ENCODE measurements at places on chromosomes 16 and 17. TPM values are rescaled to one million over a fixed set of nuclear protein-coding genes. Genes with fewer than 3 reads are reported as not detected.
A peak's percentile ranks its signal among the peaks of the same experiment; 100 is the strongest.

PNMT gene
- 593 TPM for polyA plus RNA-seq

CD300LF gene
- polyA plus RNA-seq, result 6.3 TPM

TMEM235 gene
- polyA plus RNA-seq, result not detected

DNA sequence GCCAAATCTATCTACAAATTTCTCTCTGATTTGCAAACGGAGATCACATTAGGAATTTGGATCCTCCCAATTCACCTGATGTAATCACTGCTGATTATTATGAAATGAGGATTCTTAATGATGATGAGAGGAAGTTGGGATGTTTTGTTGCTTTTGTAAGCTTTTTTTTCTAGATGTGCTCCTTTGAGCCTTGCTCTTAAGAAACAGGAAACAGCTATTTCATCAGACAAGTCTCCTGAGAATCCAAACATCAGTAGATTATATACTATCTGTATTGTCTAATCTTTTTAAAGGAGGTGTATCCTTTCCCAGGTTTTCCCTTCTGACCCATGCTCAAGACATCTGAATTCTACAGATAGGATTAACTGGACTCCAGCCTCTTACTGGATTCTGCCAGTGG, 73.3 kb downstream of the KIF2B start:
- no peak for DNase-seq

DNA sequence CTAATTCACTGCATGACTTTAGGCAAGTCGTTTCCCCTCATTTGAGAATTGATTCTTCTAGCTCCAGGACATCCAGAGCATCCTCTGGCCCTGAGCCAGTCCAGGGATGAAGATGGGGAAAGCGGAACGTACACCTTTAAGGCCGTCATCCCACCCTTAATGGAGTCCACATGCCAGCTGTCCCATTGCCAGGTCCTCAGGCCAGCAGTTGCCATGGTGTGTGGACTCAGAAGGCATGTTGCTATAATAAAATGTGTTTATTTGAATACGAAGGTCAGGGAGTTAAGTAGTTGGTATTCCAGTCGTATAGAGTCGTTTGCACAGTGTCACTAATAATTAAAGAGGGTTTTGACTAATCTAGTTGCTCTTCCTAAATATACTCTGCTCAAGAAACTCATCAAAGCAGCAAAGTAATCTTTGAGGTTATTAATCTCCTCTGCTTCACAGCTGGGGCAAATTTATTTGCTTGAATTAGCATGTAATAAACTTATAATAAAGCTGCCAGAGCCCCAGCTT, 30.4 kb downstream of the CCDC182 start:
- no peak for DNase-seq

- DNase-seq, result peak; percentile 43
These were observed 849 bp downstream of the CAPN15 start for GRCh38 chr16:528111-529011.

DNA sequence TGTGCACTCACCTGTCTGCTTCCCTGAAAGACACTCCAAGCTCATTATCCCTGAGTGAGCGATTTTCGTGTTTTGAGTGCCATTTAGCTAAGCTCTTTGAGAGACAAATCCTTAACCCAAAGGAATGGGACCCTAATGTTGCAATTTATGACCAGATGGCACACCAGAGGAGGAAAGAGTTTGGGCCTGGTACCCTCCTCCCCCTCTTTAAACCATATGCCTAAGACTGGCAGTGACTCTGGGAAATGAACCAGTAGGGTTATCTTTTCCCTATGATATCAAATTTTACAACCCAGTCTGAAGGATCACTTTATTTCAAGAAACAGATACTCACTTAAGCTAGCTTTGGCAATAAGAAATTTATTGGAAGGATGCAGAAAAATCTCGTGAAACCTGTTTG, 550.4 kb downstream of the TOX3 start:
- no peak for DNase-seq

DNA sequence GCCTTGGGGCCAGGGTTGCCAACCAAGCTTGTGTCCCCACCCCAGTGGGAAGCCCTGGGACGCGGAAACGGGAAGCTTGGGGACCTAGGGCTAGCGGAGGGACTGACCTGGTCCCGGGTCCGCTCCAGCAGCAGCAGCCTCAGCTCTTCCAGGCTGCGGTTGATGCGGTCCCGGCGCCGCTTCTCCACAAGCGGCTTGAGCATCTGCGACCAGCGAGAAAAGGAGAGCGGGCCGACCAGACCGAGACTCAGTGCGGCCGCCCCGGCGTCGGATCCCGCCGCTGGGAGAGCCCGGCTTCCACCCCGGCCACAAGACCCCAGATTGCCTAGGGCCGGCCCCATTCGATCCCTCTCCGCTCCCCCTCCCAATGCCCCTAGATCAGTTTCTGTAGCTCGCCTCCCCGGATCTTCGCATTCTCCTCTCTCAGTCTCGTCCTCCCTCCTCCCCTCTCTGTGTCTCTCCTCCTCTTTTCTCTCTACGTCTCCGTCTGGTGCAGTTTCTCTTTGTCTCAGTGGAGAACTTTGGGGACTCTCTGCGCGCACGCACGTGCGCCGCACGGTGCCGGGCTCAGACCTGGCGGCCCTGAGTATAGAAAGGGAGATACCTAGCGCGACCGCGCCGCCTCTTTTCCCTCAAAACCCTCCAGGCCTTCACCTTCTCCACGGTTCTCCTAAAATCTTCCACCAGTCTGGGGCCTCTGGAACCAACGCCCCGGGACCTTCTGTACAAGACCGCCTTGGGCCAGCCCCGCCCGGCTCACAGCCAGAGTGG, 797 bp downstream of the HES7 start:
- no peak for DNase-seq

DNA sequence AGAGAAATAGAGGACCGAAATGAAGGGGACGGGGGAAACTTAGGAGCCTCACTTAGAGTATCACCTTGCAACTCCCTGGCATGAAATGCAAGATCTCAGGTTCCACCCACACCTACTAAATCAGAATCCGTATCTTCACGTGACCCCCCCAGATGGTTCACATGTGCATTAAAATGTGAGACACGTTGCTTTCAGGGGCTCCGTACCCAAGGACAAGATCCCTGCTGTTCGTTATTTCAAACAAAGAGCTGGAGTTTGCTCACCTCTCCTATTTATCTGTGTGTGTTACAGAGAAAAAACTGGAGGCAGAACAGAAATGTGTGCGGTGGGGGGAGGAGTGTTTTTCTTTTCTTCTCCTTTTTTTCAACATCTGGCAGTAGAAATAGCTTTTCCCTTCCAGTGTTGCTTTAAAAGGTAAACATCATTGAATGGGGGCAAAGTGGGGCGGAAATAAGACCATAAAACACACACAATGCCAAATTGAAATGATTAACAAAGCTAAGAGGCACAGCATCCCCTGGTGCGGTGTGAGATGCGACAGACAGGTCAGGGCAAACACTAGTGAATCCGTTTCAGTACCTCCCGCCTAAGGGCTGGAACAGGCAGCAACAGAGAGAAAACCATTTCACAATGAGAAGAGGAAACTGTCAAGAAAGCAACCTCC, 145.4 kb downstream of the SOX9 start:
- no peak for DNase-seq

DNA sequence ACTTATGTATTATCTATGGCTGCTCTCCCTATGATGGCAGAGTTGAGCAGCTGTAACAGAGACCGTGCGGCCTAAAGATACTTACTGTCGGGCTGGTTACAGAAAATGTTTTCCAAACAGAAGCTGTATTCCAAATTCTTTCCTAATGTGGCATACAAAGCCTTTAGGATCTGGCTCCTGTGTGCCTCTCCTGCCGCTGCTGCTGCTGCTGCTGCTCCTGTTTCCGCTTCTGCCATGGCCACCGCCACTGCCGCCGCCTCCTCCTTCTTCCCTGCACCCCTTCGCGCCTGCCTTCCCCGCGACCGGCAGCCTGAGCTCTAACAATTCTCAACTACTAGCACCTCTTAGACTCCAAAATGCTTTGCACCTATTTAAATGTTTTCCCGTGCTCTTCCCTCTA, 263.9 kb upstream of the TBX2 start:
- DNase-seq, result no peak

Measured in adrenal gland (tissue), 19 donors.